ENCODE measurements at places on chromosomes 3 and 15. TPM values are rescaled to one million over a fixed set of nuclear protein-coding genes. Genes with fewer than 3 reads are reported as not detected.

DNA sequence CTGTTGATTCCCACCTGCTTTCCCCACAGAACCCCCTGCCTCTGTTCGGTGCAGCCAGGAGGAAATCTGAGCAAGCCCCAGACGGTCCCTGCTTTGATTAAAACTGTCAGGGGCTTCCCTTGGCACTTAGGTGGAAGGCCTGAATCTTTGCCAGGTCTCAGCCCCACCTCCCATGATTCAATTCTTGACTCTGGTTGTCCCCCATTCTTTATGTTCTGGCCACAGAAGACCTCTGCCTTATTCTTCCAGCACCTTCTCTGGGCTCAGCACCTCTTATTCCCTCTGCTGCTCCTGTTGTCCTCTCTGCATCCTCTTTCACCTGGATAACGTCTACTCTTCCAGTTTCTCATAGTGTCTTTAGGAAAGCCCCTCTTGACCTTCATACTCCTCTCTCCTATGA is 349.4 kb downstream of the PTPRG start:
- DNase-seq: no peak

DNA sequence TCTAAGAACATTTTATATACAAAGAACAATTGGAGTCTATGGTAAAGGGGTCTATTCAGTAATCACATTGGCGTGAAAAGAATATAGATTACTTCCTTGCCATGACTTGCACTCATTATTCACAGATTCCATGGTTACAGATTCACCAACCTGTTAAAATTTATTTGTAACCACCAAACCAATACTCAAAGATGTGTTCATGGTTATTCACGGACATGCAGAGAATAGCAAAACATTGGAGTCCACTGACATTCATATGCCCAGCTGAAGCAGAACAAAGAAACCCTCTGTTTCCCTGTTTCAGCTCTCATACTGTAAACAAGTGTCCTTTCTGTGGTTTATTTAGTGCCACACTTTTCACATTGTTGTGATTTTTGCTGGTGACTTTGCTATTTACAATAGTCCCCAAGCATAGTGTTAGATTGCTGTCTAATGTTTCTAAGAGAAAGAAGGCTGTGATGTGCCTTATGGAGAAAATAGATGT is 185.8 kb upstream of the TTC14 start:
- DNase-seq: peak; percentile 35

DNA sequence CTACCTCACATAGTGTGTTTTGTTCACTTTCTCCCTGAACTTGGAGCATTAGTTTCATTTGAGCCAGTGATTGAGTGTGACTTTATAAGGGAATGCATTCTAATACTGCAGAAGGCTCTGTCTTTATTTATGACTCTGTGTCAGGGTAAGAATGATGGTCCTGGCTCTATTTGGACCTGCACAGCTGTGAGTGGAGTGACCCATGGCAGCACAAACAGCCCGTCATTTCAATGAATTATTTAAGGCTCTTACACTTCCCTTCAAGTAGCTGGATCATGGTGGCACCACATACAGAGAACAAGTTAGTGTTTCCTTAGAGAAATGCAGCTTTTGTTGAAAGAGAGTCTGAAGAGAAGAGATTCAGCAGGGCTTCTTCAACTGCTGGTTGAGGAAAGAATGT is 16.4 kb downstream of the TMEM108 start:
- DNase-seq: no peak

GRCh38 chr3:111260878-111261277 is 189.3 kb downstream of the NECTIN3 start:
- DNase-seq: peak; percentile 34

DNA sequence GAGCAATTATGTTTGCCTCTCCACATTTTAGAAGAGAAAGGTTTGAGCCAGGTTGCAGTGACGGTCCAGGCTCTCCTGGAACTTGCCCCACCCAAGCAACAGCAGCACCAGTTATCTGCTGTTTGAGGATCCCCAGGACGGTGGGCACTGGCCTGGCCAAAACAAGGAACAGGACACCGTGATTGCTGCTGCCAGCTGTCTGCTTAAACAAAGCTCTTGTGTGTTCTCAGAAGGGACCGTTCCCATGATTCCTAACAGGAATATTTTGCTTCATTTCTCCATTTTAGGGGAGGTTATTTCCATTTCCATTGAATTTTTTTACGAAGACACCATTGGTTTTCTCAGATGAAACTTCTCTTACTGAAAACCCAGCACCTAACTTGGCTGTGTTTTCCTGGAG is 66.4 kb upstream of the RPL35A start:
- DNase-seq: no peak

DNA sequence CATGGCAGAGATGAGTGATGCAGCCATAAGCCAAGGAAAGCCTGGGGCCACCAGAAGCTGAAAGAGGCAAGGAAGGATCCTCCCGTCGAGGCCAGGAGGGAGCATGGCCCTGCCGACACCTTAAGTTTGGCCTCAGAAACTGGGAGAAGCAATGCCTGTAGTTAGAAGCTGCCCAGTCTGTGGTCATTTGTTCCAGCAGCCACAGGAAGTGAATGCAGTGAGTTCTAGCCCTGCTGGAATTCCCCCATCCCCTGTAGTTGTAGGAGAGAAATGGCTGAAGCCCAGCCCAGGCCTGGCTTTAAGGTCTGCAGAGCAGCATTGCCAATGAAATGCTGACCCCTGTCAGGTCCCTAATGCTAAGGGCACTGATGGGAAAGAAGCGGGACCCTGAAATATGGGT is 12.2 kb upstream of the CHSY1 start:
- peak; percentile 46 for DNase-seq

DNA sequence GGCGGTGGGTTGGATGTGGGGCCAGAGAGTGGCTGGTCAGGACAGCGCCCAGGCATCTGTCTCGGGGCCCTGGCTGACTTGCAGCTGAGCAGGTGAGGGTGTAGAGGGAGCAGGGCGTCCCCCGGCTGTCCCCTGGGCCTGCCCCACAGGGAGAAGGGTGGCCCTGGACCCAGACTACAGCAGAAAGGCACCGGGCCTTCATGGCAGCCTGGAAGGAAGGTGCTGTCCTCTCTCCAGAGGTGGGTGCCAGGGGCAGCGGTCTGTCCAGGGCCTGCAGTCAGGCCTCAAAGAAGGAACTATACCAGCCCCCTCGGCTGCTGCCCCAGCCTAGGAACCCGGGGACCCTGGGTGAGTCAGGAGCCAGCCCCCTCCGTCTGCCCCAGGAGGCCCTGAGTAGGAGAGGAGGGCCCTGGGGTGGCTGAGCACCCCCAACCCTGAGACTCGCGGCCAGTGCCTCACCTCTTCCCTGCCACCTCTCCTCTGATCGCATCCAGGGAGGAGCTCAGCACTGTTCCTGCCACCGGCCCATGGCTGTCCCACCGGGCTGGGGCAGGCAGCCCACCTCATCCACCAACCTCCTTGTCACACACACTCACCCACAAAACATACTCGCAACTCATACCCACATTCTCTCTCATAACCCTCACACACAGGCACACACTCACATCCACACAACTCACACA is 133.5 kb downstream of the FBLN2 start:
- no peak for DNase-seq

DNA sequence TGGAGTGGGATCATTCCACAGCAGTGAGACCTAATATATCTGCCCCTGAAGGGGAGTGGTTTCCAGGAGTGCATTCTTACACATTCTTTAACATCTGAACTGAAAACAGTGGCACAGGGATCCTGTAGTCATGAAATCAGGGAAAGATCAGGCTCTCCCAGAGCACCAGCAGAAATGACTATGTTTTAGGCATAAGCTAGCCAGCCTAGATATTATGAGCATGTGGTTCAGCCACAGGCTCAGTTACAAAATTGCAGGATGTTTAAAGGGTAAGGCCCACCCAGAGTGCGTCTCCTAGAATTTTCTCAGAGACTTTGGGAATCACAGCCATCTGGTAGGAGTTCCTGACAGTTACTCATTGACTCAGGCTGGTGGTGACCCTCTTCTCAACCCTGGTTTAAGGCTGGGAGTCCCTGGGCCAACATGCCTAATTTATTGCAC is 20.9 kb downstream of the FSTL1 start:
- peak; percentile 78 for DNase-seq

DNA sequence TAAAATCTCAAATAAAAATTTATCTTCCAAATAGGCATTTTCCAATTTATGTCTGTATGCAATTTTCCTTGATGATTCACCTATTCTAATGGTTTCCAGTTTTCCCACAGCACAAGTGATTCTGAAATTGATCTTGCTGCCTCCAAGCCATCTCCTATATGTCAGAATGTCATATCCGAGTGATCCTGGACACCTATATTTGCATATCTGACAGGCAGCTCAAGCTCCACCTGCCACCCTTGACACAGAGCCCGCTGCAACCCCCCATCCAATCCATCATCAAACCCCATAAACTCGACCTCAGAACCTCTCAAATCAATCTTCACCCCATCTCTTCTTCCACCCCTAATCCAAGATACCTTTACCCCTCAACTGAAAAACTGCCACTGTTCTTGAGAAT is 579.5 kb downstream of the EPHB1 start:
- DNase-seq: no peak

DNA sequence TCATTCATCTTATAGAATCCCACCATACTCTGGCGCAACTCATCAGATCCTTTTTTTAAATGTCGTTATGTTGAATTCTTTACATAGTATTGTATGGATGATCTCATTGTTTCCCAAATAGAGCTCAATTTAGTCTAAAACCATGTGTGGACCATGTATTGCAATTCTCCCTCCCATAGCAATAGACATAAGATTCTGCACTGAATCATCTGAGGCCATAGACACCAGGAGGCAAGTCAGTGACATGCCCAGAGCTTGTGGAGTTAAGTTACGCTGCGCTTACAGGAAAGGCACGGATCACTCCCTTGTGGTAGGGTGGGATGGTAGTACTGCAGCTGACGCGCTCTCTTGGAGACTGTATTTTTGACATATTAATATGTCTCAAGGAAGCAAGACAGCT is 211.0 kb downstream of the GABRB3 start:
- DNase-seq: no peak

GRCh38 chr3:179158336-179159039 is 10.3 kb downstream of the PIK3CA start:
- DNase-seq: no peak

DNA sequence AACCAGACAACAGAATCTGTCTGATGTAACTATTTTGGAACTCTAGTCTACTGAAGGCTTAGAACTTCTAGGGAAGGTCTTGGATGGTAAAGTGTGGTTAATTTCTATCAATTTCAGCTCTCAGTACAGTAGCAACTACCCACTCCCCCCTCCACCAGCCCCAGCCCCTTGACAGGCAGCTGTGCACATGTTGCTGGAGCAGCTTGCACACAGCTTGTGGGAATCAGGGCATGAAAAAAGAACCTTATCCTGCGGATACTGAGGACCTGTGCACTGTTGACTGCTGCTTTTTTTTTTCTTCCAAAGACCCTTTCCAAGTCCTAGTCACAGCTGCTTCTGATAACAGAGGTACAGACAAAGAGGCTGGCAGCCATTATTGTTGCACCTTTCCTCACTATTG is 81.5 kb upstream of the UBP1 start:
- no peak for DNase-seq

DNA sequence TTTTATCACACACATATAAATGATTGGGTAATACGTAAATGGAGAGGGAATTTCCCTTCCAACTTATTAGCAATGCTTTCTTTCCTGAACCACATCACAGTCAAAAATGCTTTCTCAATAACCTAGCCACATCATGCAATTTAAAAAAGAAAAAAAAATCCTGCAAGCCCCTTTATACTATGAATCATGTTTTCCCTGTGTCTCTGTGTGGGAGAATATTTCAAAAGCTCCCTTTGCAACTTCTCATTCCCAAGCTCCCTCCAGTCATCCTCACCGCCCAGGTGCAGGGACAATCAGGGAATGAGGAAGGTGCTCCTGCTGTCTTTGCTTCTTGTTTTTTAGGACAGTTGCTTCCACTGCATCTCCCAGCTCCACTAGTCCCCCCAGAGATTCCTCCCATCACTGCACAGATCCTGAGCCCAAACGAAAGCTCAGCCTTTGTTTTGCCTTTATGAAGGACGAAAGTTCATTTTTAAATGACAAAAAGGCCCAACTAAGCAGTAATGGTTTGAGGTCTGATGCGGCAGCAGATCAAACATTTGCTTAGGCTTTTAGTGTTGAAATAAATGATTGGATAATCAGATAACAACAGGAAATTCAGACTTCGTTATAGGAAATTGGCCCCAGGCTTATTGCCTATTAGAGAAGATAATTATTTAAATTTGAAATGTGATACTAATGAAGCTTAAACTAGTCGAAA is 47.8 kb upstream of the ADGRG7 start:
- DNase-seq: peak; percentile 86

RPL39L gene
- 32.5 TPM for total RNA-seq

ROPN1 gene
- total RNA-seq: not detected

P2RY13 gene
- not detected for total RNA-seq

ZNF774 gene
- 1.1 TPM for total RNA-seq

GP5 gene
- total RNA-seq: under 0.01 TPM

GRAMD2A gene
- total RNA-seq: under 0.01 TPM

CPNE9 gene
- not detected for total RNA-seq

DVL3 gene
- 24.2 TPM for total RNA-seq

All from IMR-90 (cell line).